Activated CD4-positive, alpha-beta memory T cell treated with anti-CD3 and anti-CD28 coated beads for 36 hours (primary cell): ENCODE measurements at places on chromosomes 1 and 21. TPM values are rescaled to one million over a fixed set of nuclear protein-coding genes. Genes with fewer than 3 reads are reported as not detected.

Gene ALX3
- total RNA-seq = not detected

Gene CFHR3
- not detected for total RNA-seq

Gene VN1R5
- not detected for total RNA-seq

Gene AKR7A3
- 0.80 TPM for total RNA-seq

GRCh38 chr1:117871013-117871412 is 58.4 kb downstream of the GDAP2 start:
- no peak for DNase-seq

- no peak for DNase-seq
These were observed 173.6 kb upstream of the SGIP1 start for GRCh38 chr1:66360285-66360724.

DNA sequence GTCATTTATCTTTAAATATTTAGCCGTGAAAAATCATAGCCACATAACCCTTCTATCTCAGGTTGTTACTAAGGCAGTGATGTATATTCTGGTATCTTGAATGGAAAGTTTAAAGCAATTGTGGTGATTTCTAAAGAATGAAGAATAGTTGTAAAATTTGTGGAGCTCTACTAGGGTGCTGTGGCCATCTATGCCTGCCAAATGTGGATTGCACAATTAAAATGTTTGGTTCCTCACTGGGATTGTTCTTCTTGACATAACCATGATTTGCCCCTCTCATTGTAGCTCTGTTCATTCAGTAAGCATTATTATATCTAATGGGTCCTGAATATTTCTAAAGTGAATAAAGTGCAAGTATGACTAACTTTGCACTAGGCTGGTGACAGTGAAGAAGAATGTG is 50.1 kb downstream of the AK4 start:
- DNase-seq = no peak

Gene CFAP298
- total RNA-seq = 41.8 TPM

DNA sequence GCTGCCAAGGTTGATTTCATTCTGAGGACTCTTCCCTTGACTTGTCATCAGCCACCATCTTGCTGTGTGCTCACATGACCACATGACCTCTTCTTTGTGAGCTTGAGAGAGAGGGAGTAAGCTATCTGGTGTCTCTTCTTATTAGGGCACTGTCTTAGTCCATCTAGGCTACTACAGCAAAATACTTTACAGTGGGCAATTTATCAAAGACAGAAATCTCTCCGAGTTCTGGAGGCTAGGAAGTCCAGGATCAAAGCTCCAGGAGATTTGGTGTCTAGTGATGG is 11.9 kb upstream of the RPS6KA1 start:
- DNase-seq = no peak

DNA sequence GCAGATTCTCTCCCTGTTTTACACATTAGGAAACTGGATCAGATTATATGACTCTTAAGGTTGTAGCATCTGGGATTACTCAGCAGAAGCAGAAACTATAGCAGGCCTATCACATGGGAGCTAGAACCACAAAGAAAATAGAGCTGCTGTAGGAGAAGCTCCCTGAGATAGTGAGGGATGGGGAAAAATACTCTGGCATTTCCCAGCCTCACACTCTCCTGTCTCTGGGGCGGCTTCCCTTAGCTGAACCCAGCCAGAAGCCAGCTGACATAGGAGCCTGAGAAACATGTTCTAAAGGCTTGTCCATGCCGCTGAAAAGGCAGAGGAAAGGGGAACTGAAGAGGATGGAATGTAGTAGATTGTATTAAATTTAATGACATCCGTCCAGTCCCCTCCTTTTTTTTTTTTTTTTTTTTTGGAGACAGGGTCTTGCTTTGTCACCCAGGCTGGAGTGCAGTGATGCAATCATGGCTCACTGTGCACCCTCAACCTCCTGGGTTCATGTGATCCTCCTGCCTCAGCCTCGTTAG is 76.8 kb upstream of the DNAJC6 start:
- no peak for DNase-seq

DNA sequence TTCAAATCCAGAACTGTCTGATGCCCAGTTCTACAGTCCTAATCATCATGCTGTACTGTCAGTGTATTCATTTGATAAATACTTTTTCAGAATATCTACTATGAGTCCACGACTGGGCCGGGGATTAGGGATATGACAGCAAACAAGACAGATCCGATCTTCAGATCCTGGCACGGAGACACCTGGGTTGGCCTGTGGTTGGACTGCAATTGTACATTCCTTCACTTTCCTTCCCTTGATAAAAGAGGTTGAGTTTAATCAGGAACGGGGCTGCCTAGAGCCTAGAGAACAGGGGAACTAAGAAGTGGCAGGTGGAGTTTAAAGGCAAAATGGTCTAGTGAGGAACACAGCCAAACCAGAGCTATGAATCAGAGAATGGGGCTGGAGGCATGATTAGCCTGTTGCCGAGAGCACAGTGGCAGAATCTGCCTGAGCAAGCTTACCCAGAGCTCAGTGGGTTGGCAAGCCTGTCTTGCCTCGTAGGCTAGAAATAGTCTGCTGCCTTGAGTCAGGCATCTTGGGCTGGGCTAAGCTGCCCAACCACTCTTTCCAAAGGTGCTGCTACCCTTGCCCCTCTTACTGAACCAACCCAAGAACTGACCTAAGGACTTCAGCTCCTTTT is 38.1 kb upstream of the PTCH2 start:
- no peak for DNase-seq

DNA sequence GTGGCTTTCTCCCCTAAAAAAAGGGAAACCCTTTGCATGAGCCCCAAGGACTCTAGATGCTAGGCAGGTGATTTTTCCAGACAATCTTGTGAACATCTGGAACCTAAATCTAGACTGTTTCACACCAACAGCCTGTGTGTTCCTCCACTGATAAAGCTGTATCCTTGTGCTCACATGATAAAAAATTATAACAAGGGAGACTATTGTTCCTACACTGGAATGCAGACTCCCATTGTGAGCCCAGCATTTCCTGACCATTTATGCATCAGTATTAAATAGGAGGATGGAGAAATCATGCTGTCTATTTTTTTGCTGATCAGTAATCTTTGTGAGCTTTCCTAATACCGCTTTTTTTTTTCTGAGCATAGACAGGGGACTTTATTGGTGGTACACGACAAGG is 52.5 kb downstream of the ZNF697 start:
- no peak for DNase-seq
